ENCODE measurements at places on chromosomes 5 and 9.
A peak's percentile ranks its signal among the peaks of the same experiment; 100 is the strongest.

GRCh38 chr5:140145818-140146522 lies 20.2 kb downstream of the IGIP start:
- peak; percentile 33 for DNase-seq

GRCh38 chr9:105911104-105911911 lies 217.0 kb downstream of the TMEM38B start:
- no peak for DNase-seq

DNA sequence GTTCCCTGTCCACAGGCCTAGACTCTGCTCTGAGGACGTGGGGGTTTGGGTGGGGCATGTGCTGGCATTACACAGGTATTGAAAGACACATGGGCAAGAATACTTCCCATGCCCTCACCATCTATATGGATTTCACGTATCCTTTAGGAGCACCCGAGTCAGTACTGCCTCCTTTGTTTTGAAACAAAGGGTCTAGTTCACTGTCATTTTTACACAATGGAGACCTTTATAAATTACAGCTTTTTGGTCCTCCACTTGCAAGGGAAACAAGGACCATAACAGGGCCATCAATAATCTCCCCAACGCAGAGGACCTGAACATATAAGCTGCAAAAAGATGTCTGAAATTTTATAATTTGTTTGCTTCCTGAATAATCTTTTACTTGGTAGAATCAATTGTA lies 24.9 kb upstream of the CRHBP start:
- DNase-seq, result no peak

- no peak for DNase-seq
Measured at GRCh38 chr5:117590944-117591343, 1016.3 kb upstream of the SEMA6A start.

- no peak for DNase-seq
Measured at GRCh38 chr9:115202181-115202580, 84.2 kb upstream of the TNC start.

- no peak for DNase-seq
Measured at GRCh38 chr5:58498340-58498942, 7.2 kb downstream of the GAPT start.

DNA sequence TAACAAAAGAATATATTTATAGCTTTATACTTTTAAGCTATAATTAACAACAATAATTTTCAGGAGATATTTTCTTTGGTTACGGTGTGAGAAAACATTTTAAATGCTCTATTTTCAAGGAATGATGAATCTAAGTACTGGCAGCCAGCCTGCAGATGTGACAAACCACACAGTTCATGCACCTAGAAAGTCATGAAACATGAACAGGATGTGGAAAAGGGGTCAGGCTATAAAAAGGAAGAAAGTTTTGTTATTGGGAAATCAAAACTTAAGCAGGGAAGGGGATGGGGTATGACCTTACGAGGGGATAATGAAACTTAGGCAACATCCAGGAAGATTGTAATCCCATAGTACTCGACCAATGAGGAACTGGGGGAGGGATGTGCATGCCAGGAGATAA lies 508.7 kb upstream of the GRAMD2B start:
- DNase-seq, result no peak

DNA sequence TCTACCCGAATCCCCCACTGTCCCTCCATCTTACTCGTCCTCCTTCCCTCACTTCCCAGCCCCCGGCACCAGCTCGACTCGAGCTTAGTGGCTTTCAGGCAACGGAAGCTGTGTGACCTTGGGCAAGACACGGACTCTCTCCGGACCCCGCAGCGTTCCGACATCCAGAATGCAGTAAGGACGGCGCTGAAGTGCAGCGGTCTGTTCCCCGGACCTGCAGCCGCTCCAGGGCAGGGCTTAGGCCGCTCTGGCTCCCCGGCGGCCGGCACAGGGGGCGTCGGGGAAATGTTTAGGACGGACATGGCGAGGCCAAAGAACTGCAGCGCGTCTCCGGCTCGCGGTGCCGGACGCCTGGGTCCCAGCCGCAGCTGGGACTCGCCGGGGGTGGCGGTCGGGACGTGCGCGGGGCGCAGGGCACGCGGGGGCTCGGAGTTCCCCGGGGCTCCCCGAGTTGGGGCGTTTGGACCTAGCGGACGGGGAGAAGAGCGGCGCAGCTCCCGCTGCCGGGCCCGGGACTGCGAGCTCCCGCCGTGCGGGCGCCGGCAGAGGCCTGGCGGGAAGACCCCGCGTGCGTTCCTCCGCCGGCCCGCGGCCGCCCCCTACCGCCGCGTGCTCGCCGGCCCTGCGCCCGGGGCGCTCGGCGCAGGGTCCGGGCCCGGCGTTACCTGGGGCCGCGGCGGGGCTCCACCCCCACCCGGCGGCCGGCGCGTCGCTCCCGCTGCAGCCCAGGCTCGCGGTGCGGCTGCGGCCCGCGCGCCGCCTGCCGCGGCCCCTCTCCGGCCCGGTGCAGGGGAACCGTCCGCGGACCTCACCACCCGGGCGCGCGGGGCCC lies 5.6 kb upstream of the RNF44 start:
- no peak for DNase-seq

- no peak for DNase-seq
Measured at GRCh38 chr5:122101636-122102285, 23.7 kb upstream of the LOX start.

All from stimulated activated CD4-positive, alpha-beta T cell treated with anti-CD3 and anti-CD28 coated beads, Interleukin-15, amount 100 ng/mL, for 48 hours (primary cell).